Effector memory CD8-positive, alpha-beta T cell (primary cell): ENCODE measurements at places on chromosomes 4 and X.

- no peak for DNase-seq
Observed at GRCh38 chr4:183816882-183817509, 88.1 kb upstream of the STOX2 start.

DNA sequence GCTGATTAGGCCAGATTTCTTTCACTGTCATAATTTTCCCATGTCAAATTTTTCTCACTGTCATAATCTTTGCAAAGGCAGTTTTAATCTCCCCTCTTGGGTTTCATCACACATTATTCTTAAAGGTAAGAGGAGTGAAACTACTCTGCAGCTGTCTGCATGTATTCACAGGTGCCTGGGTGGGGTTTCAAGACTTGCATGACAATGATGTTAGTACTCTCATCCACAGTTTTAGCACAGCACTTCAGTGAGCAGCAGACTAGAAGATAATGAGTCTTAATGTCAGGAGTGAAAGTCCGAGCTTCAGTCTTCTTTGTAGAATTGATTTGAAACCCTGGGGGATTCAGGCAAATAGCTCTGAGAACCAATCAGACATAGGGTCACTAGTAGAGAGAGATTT is 182.5 kb upstream of the GALNT7 start:
- no peak for DNase-seq

- DNase-seq = no peak
Observed at GRCh38 chr4:41359836-41360213, 103.1 kb downstream of the UCHL1 start.

GRCh38 chrX:37752936-37753335 is 26.9 kb upstream of the CYBB start:
- DNase-seq = no peak

DNA sequence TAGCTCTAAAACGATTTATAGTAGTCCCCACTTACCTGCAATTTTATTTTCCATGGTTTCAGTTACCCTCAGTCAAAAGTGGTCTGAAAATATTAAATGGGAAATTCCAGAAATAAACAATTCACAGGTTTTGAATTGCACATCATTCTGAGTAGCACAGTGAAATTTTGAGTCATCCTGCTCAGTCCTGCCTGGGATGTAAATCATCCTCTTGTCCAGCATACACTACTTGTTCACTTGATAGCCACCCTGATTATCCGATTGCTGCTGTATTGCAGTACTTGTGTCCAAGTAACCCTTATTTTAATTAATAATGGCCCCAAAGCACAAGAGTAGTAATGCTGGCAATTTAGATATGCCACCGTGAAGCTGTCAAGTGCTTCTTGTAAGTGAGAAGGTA is 23.5 kb upstream of the BDH2 start:
- DNase-seq = no peak

DNA sequence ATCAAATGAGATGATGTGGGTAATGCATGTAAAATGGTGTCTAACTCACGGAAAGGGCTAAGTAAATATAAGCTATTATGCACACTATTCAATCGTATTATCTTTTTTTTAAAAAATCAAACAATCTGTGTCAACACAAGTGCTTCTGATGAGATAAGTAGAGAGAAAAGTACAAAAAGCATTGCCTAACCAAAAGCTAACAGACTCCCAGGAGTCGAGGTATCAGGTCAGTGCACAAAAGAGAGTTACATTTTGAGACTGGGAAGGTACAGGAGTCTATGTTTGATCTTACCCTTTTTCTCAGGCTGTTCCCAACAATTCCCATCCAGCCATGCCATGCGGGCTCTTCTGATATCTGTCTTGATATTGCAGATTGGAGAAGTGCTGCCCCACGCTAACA is 203.3 kb upstream of the ZIC3 start:
- no peak for DNase-seq

DNA sequence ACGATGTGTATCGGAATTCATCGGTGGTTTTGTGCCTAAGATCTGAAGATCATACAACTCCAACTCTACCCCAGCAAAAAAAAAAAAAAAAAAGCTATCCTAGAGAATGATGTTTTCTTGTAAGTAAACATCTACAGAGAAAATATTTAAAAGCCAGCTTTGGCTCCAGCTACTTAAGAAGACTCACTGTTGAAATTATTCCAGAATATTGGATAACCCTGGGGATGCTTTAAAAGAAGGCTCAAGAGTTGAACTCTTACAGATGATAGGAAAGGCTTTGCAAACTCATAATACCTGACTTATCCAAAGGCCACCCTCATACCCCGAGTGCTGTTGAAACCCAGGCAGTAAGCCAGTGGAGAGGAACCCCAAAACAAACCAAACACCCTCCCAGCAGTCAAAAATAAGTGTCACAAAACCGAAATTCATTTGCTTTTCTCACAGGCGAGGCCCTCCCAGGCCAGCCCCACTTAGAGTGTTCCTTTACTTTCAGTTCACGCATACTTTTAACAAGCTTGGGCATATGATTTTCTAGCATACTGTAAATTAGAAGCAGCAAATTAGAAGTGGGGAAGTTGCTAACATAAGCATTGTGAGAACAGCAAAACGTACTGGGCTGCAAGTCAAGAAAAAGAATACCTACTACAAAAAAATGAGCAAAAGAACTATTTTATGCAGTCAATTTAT is 2.7 kb upstream of the AMELX start:
- DNase-seq = no peak
